Brain microvascular endothelial cell (primary cell): ENCODE measurements at places on chromosomes 3 and 15.

- DNase-seq: peak; percentile 25
Measured at GRCh38 chr15:42151736-42152135, 4.7 kb downstream of the PLA2G4F start.

DNA sequence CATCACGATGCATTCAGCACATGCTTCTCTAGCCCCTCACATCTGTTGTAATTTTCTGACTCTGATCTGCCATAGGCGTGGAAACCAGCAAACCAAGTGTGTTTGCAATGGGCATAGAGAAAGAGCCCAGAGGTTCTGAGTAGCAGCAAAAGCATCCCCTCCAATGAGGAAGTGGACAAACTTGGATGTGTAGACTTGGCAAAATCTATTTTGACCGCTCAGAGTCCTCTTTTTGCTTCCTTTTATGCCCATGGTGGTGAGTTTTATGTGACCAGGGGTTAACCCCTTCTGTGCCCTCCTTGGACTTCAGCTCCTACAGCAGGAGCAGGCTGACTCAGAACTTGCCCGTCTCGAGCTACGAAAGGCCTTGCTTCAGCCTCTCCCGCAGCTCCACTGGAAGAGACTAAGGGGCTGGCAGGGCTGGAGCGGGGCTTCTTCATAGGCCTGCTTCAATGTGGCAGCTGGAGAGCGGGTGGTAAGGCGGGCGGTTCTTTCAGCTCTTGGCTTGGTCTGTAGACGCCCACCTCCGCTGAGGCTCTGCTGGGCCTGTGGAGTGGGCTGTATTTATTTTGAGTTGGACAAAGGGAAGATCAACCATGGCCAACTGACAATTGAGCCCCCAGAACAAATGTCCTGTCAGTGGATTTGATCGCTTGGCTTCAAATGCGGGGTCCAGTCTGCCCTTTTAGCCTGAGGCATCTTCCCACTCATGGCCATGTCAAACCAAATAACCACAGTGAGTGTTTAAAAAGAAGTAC, 6.5 kb upstream of the ETV5 start:
- DNase-seq: no peak

GRCh38 chr3:185722881-185723280, 102.0 kb downstream of the IGF2BP2 start:
- DNase-seq: no peak

- DNase-seq: peak; percentile 7
Measured at GRCh38 chr15:37586011-37586583, 348.3 kb upstream of the TMCO5A start.

DNA sequence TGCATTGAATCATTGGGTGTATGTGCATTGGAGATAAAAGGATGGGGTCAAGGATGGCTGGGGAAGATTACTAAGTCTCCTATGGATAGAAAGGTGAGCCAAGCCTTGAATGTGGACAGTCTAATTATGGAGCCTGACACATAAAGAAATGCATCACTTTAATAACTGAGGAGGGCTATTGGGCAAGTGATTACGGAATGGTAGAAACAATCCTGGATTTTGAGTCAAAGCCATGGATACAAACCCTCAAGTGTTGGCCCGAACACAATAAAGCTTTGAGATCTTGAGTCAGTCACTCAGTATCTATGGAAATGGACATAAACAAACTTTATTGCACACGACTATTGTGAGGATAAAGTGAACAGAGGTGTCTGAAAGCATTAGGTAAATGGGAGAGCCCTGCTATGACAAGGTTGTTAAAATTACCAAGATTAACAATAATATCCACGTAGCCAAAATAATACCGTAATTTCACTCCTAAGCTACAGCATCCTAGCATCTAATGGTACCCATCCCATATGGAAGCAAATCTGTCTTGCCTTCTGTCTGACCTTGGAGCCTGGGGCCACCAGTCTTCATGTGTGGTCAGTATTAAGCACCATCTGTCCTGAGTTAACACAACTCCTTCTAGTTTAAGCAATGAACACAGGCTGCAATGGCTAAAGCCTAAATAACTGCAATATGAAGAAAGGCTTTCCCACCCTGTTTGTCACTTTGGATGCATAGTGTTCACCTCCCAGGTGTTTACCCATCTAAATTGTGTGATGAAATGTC, 136.9 kb upstream of the PRICKLE2 start:
- DNase-seq: no peak
